ENCODE measurements at places on chromosomes 16 and 17.

GRCh38 chr17:32103476-32104113, 38.7 kb upstream of the RHOT1 start:
- no peak for DNase-seq

DNA sequence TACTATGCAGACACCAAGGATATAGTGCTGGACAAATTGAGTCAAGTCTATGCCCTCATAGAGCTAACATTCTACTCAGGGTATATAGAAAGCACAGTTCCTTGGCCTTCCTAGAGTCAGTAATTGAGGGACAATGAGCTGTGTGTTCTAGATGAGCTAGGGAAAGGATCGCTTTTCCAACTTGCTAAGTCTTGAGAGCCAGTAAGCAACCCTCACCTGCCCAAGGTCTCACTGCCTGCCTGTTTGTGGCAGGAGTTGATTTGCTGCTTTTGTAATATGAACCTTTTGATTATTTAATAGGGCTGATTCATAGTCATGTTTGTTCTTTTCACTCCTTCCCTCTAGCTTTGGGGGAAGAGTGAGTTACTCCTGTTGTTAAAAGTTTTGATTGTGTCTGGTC, 6.5 kb downstream of the DDX42 start:
- no peak for DNase-seq

- no peak for DNase-seq
Measured at GRCh38 chr16:87955302-87956097, 4.3 kb downstream of the BANP start.

- no peak for DNase-seq
Measured at GRCh38 chr17:73647301-73647695, 3.1 kb upstream of the SDK2 start.

DNA sequence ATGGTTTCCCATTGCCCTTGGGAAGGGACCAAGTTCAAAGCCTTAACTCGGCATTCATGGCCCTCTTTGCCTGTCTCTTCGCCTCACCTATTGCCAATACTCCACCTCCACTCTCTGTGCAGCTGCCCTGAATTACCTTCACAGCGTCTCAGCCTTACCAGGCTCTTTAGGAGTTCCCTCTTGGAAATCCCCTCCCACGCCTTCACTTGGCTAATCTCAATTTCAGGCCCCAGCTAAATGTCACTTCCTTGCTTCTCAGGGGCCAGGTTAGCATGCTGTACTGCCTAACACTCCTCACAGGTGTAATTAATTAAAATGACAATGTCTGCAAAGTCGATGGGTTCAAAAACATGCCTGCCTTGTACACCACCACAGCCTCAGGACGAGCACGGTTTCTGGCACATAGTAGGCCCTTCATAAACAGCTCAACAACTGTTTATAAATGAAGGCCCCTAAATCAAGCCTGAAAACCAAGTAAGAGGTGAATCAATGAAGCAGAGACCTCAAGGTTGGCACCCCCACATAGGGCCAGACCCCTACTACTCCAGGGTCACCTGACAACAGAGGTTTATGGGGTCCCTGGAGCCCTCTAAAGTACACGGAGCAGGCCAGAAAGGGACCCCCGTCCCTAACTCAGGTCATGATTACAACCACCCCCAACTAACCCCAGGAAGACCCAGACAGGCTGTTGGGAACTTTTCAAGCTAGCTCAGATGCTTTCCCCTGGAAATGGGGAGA, 11.2 kb upstream of the EEF2K start:
- no peak for DNase-seq

GRCh38 chr17:66469890-66470289, 167.5 kb downstream of the PRKCA start:
- DNase-seq, result no peak

- no peak for DNase-seq
Measured at GRCh38 chr16:68447653-68448359, 502 bp downstream of the SMPD3 start.

- no peak for DNase-seq
Measured at GRCh38 chr17:38898291-38898679, 27.1 kb upstream of the LASP1NB start.

DNA sequence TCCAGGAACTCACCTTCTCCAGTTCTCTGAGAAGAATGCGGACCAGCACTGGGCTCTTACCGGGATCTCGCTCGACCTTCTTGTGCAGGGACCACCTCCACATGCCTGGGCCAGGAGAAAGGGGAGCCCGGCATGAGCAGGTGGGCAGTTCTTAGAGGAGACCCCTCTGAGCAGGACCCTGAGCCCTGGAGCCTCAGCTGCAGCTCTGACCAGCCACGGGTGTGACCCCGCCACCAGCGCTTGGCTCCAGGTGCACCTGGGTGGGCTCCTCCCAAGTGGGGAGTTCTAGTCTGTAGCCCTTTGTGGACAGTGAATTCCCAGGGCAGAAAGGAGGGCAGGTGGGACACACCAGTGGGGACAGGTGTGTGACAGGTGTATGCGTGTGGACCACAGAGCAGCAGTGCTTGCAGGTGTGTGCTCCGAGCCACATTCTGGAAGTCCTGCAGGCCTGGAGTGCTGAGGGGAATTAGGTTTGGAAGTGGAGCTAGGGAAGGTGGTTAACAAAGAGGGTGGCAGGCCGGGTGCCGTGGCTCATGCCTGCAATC, 28.9 kb downstream of the PIK3R6 start:
- DNase-seq, result no peak
